ENCODE measurements at places on chromosomes 5 and 9.

DNA sequence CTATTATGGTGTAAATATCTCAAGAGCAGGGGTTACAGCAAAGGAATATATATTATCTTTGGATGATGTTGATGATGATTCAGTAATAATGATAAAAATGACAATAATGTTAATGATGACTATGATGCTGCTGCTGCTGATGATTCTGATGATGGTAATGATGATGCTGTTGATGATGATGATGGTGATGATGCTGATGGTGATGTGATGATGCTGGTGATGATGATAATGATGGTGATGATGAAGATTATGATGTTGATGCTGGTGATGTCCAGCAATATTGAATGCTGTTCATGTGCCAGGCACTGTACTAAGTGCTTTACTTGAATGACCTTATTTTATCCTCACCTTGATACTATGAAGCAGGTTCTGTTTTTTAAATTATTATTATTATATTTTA, 226.0 kb upstream of the ANKH start:
- DNase-seq, result no peak

DNA sequence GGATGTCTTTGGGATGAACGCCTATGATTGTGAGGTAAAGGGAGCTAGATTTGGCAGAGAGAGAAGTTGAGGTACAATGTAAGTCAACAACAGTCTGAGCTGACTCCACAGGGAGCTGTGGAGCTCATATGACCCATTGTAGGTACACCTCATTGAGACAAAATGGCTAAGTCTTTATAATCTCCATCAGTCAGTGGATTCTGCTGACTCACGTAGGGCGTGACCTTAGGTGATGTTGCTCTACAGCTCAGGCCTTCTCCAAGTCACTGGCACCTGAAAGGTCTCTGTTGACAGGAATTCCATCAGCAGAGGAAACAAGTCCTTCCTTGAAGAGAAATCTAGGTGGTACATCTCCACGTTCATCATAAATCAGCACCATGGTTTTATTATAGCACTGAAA, 118.2 kb upstream of the PRR16 start:
- no peak for DNase-seq

DNA sequence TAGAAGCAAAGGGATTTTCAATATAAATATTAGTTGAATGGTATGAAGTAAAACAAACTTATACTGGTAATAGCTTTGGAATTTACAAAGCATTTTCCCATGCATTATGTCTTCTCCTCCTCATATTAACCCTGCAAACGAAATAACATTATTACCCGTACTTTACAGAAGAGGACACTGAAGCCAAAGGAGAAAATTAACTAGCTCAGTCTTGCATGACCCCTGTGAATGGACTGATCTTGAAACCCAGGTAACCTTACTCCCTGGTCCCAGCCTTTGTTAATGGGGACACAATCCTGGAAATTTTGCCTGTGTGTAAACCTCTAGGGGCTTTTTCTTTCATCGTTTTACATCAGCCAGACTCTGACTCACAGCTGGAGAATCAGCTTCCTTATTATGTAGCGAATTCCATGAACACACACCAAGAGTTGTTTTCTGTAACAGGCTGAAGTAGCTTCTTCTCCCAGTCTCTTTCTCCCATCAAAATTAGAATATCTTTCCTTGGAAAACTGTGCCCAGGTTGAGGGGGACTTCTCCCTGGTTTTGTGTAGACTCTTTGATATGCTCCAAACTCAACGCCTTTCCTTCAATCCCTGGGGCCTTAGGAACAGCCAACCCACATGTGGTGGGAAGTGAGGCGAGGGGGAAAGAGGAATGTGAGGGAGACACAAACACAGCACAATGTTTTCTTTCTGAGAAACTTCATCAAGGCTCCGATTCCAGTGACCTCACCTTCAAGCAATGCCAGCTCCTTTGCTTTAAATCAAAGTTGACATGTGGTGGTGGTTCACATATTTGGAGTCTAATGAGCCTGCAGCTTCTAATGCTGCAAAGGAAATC, 480.9 kb upstream of the PAPPA start:
- DNase-seq, result no peak

DNA sequence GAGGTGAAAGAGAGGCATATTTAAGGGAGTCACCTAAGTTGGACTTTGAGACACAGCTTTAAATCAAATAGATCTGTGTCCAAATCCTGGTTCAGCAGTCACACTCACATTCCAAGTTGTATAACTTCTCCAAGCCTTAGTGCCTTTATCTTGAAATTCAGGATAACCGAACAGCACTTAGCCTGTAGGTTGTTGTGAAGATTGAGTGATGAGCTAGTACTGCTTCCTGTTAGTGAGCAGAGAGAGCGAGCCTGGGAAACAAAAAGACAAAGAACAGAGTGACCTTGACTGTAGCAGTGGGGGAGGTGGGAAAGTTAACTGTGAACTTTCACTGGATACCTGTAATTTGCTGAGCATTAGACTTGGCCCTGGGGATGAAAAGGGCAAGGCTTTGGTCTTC, 22.4 kb downstream of the MAML1 start:
- no peak for DNase-seq

- DNase-seq, result no peak
Observed at GRCh38 chr5:11166923-11167322, 405.9 kb upstream of the DAP start.

DNA sequence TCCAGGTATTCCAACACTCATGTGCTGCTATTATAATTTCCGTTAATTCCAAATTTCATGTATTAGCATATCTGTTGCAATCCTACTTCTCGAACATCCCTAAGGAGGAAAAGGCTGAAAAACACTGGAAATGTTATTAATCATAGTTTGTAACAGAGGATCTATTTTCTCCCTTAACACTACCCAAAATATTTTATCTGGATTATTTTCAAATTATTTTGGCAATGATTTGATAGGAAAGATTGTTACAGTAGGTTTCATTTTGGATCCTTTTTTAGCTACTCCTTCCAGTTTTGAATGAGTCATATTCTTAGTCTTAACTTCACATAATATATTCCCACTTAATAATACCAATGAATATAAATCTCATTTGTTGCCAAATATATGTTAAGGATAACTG, 13.9 kb upstream of the NAA35 start:
- no peak for DNase-seq

- DNase-seq, result no peak
Observed at GRCh38 chr5:151096001-151096373, 15.2 kb upstream of the TNIP1 start.

DNA sequence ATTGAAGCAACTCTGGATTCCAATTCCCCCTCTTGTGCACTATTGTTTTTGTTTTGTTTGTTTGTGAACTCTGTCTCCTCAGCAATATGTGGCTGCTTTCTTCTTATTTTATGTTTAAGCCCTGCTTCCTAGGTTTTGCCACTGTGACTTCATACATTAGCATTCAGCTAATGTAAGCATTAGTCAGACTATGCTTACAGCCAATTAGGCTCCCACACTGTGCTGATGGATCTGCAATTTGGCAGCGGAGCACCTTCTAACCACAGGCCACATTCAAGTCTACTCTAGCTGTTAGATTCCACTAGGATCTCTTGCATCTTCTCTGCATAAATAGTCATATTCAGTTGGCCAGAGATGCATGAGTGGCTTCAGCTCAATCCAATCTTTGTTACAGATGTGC, 9.6 kb upstream of the BICD2 start:
- no peak for DNase-seq
